Cardiac atrium fibroblast (primary cell): ENCODE measurements at places on chromosomes 6 and 20. TPM values are rescaled to one million over a fixed set of nuclear protein-coding genes. Genes with fewer than 3 reads are reported as not detected.

Gene PLCB4
- total RNA-seq = 0.16 TPM in 1 of 2 replicates, not detected in the other

Gene AVP
- total RNA-seq = not detected in 2 replicates

Gene FAM217A
- not detected in 2 replicates for total RNA-seq

Gene RNGTT
- total RNA-seq = 10.5 and 12.8 TPM in 2 replicates

Gene WFDC12
- total RNA-seq = not detected in 2 replicates
